A673 (cell line): ENCODE measurements at places on chromosomes 16 and 17. TPM values are rescaled to one million over a fixed set of nuclear protein-coding genes. Genes with fewer than 3 reads are reported as not detected.

GRCh38 chr16:75248142-75248535, 3.3 kb downstream of the BCAR1 start:
- DNase-seq: no peak

GRCh38 chr17:19237389-19238166, 412 bp downstream of the EPN2 start:
- peak; percentile 62 for DNase-seq

DNA sequence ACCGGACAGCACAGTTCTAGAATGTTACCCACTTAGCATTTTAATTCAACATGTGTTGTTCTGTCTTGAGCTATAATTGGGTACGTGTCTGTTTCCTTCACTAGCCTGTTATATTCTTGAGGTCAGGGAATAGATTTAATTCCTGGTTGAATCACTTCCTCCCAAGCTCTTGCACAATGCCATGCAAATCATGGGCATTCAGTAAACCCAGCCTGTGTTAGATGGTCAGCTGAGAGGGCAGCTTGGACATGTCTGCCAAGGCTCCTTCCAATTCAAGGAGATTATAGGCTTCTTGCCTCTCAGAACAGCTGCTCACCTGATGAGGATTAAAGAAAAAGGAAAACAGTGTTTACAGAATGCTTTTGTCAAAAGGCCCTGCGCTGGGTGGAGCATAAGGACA, 12.6 kb downstream of the C1QTNF1 start:
- DNase-seq: peak; percentile 39

The TMEM88 gene
- total RNA-seq: 1.7 and 3.0 TPM in 2 replicates

The ENPP7 gene
- total RNA-seq: not detected in 2 replicates

DNA sequence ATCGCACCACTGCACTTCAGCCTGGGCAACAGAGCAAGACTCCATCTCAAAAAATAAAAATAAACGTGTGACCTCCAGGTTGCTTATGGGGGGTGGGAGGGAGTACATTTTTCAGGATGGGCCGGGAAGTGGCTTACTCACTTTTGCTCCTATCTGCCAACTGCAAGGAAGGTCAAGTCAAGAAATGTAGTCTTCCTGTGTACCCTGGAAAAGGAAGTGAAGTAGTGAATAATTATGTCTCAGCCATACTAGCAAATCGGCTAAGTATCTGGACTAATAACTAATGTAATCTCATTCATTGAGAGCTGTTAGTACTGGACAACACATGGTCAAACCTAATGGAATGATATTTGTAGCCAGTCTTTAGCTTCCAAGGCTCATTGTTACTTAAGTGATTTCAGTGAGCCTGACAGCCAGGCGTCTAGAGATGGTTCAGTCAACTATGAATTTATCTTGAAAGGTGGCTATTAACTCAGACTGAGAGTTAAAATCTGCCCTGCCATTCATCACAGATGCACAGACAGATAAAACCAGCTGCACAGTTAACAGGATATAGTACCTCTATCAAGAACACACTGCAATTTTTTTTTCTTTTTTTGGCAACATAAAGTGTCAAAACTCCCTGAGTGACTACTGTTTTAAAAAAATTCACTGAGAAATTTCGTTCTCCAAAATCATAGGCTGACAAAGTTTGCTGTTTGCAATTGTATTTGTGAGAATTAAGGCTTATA, 3.7 kb upstream of the TACO1 start:
- DNase-seq: no peak

DNA sequence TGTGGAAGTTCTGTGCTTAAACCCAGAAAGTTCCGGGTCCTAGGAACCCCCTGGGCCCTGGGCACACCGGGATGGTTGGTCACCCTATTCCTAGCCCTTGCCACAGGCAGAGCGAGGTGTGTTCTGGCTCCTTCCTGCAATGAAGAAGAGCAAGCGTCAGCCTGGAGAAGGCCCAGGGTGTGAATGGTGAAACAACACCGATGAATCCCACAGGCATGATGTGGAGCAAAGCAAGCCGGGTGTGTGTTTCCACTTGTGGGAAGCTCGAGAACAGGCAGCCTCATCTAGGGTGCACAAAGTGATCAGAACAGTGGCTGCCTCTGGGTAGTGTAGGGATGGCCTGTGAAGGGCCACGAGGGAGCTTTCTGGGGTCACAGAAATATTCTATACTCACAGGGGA, 13.8 kb downstream of the KCNG4 start:
- DNase-seq: no peak

DNA sequence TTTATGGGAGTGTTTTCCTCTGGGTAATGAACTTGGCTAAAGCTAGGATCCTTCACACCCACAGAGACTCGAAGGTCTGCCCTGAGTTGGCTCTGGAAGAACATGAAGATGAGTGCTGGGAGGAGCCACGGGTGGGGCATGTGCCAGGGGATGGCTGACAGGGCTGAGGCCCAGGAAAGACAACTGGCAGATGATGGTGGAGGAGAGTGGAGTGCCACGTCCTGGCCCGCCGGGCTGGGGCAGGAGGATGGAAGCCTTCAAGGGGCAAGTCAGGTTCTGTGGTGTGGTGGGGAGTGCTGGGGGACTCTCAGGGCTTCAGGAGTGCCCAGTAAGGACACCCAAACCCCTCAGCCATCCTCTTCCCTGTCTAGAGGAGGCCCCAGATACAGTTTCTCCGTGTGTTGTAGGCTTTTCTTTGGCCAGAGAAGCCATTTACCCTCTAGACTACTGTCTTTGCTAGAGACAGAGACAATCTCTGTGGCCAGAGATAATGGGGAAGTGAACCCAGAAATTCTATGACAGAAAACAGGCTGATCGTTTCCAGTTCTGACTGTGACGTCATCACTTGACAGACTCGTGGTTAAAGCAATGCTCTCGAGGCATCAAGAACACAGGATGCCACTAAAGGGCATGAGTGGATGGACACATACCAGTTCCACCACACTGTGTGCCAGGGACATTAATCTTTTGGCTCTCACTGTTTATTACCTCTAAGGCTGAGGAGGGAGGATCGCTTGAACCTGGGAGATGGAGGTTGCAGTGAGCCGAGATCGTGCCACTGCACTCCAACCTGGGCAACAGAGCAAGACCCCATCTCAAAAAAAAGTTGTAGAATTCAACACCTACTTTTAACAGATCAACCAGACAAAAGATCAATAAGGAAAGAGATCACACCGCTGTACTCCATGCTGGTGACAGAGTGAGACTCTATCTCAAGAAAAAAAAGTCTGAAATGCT, 18.6 kb upstream of the SLC5A10 start:
- no peak for DNase-seq

The LGALS9B gene
- total RNA-seq: not detected in 2 replicates

- DNase-seq: no peak
Observed at GRCh38 chr17:32116937-32117336, 25.4 kb upstream of the RHOT1 start.

- peak; percentile 92 for DNase-seq
Observed at GRCh38 chr16:65121870-65122723, at the start of gene CDH11. Gene CDH11, minus strand, starts transcription at chr16:65122063. Its CDS starts 117,194 bp downstream, at chr16:65004869.

The ALOX15B gene
- 0.17 and 0.30 TPM in 2 replicates for total RNA-seq

The EIF4A3 gene
- total RNA-seq: 155 and 158 TPM in 2 replicates

- no peak for DNase-seq
Observed at GRCh38 chr17:44229090-44229489, 9.6 kb upstream of the UBTF start.

- DNase-seq: no peak
Observed at GRCh38 chr17:59178266-59178985, 22.9 kb downstream of the PRR11 start.

The TM4SF5 gene
- not detected in 2 replicates for total RNA-seq

DNA sequence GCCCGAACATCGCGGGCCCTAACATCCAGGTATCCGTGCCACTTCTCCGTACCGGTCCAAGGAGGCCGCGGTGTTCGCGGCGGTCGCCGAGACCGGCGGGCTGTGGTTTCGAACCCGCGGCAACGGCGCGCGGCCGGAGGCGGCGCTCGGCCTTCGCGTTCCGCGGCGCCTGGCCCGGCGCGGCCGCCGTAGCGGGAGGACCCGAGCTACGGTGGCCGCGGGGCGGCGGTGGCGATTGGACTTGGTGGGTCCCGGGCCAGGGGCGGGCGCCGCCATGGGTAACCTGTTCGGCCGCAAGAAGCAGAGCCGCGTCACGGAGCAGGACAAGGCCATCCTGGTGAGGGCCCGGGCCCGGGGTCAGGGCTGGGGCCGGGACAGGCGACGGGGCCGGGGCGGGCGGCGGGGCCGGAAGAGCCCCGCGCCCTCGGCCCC, at the start of gene CHMP6:
Gene CHMP6 (plus strand): TSS at position 197 of the 432 bp plus-strand sequence. CDS start 78 bp downstream, at position 275.
- DNase-seq: peak; percentile 87

- DNase-seq: peak; percentile 41
Observed at GRCh38 chr17:29577385-29578211, 9.1 kb downstream of the TP53I13 start.

DNA sequence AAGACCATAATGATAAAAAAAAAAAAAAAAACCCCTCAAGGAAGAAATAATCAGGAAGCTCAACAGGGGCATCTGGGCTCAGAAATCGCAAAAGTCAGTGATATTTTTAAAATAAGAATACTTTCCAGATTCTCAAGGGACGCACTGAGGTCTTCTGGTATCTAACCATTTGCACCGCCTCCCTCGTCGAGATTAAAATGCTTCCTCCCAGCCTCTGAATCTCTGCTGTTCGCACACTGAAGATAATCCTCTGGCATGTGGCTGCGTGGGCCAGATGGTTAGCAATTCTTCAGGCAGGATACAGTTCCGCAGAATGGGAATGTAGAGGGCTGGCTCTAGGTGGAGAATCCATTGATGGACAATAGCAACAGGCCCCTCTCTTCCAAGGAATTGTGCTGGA, 211.7 kb upstream of the CDH5 start:
- peak; percentile 59 for DNase-seq
